Gastroesophageal sphincter (tissue), 4 donors: ENCODE measurements at places on chromosomes 4 and X. TPM values are rescaled to one million over a fixed set of nuclear protein-coding genes. Genes with fewer than 3 reads are reported as not detected.
A peak's percentile ranks its signal among the peaks of the same experiment; 100 is the strongest.

Gene POF1B
- total RNA-seq = 2.4 TPM

Gene SSX3
- total RNA-seq = not detected

Gene RBM47
- total RNA-seq = 9.1 TPM

Gene TCEAL2
- total RNA-seq = 40.4 TPM

Gene CWH43
- not detected for total RNA-seq

Gene CFAP99
- total RNA-seq = not detected

Gene CCKAR
- 1.3 TPM for total RNA-seq

Gene FTSJ1
- total RNA-seq = 43.0 TPM

Gene DCAF12L2
- total RNA-seq = 0.67 TPM

Gene COMMD8
- total RNA-seq = 11.6 TPM

- no peak for ATAC-seq
Observed at GRCh38 chrX:112734290-112734689, 54.6 kb upstream of the LHFPL1 start.

DNA sequence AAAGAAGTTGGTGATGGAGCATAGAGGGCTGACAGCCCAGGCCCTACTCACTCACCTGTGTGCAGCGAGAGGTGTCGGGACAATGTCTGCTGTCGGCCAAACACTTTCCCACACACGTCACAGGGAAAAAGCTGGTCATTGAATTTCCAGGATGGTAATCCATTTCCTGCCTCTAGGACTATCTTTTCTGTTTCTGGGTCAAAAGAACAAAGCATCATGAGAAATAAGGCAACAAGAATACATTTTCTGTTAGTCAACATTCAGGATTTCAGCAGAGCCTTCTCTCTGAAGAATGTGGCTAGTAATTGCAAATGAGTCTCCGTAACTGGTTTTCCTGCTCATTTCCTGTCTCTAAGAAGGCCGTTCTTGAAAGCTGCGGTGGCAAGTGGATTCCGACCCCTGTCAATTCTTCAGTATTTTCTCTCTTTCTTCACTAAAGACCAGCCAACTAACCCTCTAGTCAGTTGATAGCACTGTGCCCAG is 99.4 kb downstream of the C4orf51 start:
- no peak for ATAC-seq

- ATAC-seq = peak; percentile 80
Observed at GRCh38 chrX:103376118-103376978, at the start of gene BEX3. TSS of gene BEX3 (plus strand) at chrX:103376538. CDS start at chrX:103377522, 984 bp downstream.

DNA sequence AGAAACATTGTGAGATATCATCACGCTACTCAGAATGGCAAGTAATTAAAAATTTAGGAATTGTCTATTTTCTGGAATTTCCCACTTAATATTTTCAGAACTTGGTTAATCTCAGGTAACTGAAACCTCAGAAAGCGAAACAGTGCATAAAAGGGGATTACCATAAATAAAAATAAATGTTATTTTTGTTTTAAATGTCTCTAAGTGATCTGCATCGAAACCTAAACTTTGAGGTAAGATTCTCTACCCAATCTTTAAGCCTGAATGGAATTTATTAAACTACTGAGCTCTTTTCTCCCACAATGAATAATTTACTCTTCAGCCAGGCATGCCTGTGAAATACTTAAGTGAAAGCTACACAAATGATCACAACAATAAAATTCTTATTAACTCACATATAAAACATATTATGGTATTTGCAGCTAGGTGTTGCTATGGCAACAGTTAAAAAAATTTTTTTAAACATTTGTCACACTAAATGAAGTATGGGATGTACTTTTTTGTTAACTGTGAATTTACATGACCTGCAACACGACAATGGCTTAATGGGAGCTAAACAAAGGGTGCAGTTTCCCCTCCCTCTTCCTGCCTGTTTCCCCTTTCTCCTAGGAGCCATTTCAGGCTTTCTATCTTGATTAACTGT is 220.2 kb upstream of the PRPS2 start:
- no peak for ATAC-seq

DNA sequence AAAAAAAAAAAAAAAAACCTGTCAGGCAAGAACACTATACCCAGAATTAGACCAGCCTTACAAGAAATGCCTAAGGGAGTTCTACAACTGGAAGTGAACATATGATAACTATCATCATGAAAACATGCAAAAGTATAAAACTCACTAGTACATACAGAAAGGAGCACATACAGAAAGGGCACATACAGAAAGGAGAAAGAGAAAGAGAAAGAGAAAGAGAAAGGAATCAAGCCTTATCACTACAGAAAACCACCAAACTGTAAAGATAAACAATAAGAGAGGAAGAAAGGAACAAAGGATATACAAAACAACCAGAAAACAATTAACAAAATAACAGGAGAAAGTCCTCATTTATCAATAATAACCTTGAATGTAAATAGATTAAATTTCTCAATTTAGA is 50.4 kb downstream of the PHKA1 start:
- ATAC-seq = no peak

GRCh38 chr4:142567620-142568451 is 278.3 kb downstream of the INPP4B start:
- no peak for ATAC-seq

DNA sequence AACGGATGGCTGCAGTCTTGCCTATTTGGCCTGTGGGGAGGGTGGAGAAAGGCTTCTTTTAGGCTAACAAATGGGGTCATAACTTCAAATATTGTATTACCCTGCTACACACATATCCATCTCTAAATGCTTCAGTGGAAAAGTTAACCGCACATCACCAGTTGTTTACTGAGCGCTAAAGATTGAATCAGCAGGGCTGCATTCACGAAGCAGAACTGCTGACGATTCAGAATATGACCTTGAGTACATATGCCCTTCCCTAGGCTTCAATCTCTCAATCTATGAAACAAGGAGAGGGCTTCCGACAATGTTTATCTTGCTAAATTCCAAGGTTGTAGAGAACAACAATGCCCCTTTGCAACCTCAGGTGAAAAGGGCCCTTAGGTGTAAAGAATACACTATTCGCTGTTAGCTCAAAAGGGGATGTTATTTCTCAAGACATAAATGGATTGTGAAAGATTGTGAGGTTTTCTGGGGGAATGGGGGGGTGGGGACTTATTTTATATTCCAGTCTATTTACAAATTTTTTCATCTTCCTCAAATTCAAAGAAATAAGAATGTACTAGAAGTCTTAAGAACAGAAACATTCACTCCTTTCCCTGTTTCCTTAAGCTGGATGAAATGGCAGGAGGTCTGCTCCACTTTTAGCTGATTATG is 2.6 kb upstream of the ATP6AP2 start:
- ATAC-seq = no peak

DNA sequence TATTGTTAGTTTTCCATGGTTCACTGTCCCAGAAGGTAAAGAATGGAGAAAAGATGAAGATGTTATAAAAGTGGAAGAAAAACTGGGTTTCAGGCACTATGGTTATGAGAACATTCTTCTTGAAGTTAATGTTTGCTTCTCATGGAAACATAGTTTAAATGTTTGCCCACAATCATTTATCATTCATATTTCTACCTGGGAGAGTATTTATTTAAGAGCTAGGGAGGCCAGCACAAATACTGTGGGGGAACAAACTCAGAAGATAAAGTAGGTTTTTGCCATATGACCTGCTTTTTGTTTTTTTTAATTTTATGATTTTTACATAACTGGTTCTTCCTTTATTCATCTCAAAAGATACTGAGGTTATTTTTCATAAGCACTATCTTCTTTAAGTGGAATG is 96.8 kb downstream of the GC start:
- ATAC-seq = no peak

DNA sequence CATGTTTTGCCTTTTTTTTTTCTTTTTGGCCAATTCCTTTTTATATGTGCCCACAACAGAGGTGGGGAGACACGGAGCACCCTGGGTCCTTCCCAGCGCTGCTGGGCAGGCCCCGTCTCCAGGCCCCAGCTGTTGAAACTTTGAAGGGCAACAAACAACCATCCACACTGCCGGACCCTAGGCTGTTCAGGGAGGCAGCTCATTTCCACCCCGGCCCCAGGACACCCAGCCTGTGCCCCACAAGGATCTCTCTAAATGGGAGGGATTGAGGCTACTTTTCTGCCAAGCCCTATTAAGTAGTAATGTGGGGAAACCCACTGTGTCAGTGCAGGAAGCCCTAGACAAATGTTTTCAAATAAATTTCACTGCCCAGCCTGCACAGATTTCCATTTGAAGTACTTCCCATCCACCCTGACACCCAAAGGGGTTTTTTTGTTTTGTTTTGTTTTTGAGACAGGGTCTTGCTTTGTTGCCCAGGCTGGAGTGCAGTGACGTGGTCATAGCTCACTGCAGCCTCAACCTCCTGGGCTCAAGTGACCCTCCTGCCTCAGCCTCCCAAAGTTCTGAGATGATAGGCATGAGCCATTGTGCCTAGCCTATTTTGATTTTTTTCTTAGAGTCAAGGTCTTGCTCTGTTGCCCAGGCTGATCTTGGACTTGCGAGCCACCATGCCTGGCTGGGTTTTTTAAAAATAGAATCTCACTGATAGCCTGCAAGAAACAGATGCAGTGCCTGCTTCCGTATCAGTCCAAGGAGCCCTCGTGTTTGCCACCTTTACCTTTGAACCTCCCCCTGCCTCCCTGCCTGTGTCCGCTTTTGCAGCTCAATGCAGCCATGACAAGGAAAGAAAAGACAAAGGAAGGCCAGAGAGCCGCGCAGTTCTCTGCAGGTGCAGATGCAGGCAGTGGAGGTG is 13.4 kb upstream of the CLCN4 start:
- no peak for ATAC-seq

- peak; percentile 73 for ATAC-seq
Observed at GRCh38 chr4:173252024-173252935, 81.9 kb downstream of the HMGB2 start.

DNA sequence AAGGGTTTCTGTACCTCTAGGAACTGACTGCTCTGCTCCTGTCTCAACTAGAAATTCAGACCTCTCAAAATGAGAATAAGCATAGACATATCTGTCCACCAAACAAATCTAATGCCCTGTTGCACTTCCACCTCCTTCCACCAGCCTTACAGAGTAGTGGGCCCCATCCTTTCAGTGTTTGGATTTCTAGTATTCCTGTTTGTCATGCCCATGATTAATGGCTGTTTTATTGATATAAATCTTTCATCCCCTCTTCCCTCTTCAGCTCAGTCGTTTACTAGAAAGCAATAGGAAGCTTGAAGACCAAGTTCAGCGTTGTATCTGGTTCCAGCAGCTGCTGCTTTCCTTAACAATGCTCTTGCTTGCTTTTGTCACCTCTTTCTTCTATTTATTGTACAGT is 46.2 kb downstream of the MOSPD2 start:
- no peak for ATAC-seq

- no peak for ATAC-seq
Observed at GRCh38 chrX:8639949-8640475, 91.9 kb downstream of the ANOS1 start.

DNA sequence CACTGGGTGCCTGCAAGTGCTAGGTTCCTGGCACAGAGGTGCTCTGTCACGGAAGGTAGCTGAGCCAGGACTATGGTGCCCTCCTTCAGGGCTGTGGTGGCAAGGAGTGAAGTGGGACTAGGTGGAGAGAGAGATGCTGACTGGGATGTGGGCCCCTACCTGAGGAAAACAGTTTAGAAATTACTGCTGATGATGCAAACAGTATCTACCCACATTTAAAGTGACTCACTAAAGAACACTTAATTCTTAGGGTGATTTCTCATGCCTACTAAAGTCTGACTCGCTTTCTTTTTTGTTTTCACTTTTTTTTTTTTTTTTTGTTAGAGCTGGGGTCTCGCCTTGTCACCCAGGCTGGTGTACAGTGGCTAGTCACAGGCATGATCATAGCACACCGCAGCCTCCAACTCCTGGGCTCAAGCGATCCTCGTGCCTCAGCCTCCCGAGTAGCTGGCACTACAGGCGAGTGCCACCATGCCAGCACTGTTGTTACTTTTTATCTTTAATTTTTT is 3.1 kb downstream of the ZNF185 start:
- no peak for ATAC-seq

DNA sequence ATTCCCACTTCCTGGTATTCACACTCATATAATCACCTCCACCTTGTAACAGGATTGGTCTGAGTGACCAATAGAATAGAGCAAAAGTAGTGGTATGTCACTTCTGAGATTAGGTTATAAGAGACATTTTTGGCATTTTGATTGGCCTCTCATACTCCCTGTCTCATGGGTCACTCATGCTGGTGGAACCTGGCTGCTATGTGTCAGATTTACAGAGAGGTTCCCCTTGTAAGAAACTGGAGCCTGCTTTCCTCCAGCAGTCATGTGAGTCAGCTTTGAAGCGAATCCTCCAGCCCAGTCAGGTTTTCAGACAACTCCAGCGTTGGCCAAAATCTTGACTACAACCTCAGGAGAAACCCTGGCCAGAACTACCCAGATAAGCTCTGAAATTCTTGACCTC is 2.6 kb upstream of the OTUD4 start:
- no peak for ATAC-seq

DNA sequence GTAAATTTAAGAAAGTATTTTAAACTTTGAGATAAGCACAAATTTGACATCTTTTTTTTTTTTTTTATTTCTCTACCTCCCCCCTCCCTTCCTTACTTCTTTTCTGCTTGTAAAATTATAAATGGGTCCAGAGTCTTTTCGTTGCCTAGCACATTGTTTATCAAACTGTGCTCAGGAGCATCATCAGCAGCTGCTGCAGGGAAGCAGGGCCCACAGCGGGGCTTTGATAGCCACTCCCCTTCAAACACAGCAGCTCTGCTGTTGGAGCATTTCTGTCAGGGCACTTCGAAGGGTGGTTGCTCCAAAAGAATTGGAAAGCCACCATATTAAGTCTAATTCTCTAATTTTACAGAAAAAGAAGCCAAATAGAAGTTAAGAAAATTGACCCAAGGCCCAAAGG is 588.3 kb downstream of the SPRY1 start:
- ATAC-seq = peak; percentile 61

- no peak for ATAC-seq
Observed at GRCh38 chrX:145813081-145813480, 4.5 kb upstream of the SLITRK2 start.
